Stimulated activated CD8-positive, alpha-beta memory T cell treated with anti-CD3 and anti-CD28 coated beads, Interleukin-4, amount 100 ng/mL, for 48 hours (primary cell): ENCODE measurements at places on chromosomes 5 and 9.
A peak's percentile ranks its signal among the peaks of the same experiment; 100 is the strongest.

DNA sequence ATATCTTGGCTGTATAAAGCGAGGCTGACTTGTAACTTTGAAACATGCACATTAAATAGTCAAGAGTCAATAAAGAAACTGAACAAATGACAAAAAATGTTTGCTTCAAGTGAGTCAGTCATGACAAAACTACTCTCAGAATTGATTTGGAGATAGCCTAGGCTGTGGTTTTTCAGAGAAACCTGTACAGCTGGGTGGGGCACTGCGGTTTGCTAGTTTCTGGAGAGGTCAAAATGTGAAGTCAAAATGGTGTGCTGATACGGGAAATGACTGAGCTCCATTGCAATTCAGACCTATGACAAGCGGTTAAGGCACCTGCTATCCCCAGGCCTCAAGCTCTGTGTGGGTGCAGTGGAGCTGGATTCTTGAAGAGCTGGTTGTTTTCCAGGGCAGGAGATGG, 10.3 kb upstream of the CD180 start:
- DNase-seq, result peak; percentile 88

- peak; percentile 60 for DNase-seq
These were observed 880.1 kb upstream of the SEMA6A start for GRCh38 chr5:117454716-117455212.

DNA sequence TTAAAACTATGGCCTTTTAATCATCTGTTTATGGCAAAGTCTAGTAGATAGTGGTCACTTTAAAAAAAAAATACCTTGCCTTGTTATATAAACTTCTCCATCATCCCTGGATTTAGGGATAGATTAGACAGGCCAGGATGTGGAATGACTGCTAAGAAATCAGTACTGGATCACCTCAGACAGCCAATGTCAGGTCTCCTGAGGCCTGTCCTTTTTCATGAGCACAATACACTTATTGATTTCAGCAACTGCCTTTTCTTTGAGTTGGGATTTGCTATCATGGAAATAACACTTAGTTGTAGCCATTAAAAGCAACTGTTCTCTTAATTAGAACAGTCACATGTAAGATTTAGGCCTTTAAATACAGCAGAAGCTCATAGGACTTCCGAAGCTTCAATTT, 77.9 kb downstream of the NLN start:
- DNase-seq, result no peak

GRCh38 chr5:95081500-95081960, 203.4 kb downstream of the MCTP1 start:
- DNase-seq, result no peak

GRCh38 chr9:99385814-99386279, 163.8 kb downstream of the SEC61B start:
- no peak for DNase-seq

DNA sequence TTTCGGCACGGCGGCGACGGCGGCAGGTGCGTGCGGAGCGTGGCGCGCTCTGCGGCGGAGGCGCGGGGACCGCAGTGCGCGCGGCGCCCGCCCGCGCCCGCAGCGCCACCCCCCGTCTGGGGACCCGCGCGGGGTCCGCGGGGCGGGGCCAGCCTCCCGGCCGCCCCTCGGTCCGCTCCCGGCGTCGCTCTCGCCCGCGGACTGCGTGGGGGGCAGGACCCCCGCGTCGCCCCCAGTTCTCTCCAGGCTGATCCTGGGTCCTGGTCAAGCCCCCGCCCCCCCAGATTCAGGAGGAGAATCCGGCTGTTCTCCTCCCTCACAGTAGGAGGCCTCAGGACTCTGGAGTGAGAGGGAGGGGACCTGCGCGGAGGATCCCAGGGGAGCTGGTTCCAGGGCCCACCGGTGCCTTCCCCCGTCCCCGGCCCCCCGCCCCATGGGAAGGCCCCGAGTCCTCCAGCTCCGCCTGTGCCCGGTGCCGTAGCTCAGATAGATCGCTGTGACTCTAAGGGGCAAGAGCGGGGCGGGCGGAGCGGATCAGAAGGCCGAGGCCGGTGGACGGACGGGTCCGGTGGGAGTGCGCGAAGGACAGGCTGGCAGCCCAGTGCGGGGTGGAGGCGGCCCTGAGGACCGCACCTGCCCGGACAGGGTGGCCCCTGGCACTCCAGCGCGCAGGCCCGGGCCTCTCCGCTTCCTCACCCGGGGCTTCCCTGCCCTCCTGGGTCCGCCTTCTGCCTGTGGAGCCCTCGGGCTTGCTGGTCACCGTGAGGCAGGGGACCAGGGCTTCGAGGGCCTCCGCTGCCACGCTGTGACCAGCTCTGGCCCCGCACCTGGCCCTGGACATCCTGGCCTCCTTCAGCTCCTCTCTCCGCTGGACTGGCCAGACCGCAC, at the start of gene RNF208:
Gene RNF208, minus strand, starts transcription at position 51 of the 888 bp plus-strand sequence. CDS start 1,028 bp downstream, outside the sequence.
- no peak for DNase-seq

- DNase-seq, result no peak
These were observed 775.4 kb downstream of the MTRR start for GRCh38 chr5:8644377-8644776.

- DNase-seq, result no peak
These were observed 428.8 kb downstream of the ARHGEF28 start for GRCh38 chr5:74054641-74055421.

- DNase-seq, result peak; percentile 38
These were observed 962 bp upstream of the TXN start for GRCh38 chr9:110257097-110257841.

- no peak for DNase-seq
These were observed 182.2 kb downstream of the SREK1 start for GRCh38 chr5:66326276-66326675.

GRCh38 chr5:10329446-10329819, 21.7 kb upstream of the CMBL start:
- DNase-seq, result no peak

DNA sequence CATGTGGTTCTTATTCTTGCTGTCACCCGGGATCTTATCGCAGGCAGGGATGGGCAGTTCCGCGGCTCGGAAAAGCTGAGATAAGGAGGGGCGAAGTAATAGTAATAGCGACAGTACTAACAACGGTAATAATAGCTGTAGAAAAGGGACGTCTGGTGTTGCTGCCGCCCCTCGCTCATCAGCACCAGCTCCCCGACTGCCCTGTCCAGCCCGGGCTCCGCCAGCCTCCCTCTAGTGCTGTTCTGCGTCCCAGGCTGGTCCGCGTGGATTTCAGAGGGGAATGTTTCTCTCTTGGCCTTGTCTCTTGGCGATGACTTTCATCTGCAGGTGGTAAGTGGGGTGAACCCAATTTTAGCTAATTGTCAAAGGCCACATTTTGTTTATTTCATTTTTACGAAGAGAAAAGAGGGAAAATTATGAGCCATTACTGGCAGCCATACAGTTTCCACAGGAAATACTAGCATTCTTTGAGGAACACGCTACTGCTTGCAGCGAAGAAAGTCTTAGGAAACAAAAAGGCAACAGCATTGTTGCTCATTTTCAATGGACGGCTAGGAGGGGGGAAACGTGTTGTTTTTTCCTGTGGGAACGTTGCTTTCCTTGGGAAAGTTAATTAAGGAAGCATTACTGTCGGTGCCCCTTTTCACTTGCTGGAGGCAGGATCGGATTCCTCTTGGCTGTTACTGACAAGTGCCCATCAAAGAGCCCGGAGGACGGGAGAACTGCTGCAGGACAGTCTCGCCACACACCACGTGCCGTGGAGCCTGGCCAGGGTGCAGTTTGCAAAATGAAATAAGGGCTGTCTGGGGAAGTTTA, 762 bp downstream of the SNCAIP start:
- no peak for DNase-seq

DNA sequence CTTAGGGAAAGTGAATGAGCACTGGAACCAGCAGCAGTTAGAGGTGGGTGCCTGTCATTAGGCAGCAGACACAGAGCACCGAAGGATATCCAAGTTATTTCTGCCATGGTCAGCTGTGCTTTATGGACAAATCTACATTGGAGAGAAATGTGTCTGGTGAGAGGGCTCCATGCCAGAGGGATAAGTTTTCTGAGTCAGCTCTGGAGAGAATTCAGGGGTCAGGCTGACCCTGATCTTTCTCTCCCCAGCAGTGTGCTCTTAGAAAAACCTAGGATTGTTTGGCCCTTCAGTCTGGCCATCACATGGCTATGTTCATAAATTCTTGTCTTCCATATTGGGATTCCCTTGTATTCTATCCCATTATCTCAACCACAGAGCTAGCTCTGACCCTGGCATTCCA, 8.9 kb upstream of the IL17B start:
- DNase-seq, result no peak

DNA sequence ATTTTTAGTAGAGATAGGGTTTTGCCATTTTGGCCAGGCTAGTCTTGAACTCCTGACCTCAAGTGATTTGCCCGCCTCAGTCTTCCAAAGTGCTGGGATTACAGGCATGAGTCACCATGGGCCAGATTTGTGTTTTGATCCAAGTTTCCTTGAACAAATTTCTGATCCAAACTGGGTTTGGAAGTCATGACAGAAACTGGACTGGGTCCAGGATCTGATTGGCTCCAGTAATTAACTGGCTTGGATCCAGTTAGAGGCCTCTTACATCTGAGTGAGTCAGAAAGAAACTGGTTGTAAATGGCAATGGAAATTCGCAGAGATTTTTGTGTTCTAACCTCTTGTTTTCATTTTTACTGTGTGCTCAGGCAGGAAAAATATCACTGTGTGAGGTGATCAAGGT, 141.6 kb downstream of the SLC25A46 start:
- no peak for DNase-seq

DNA sequence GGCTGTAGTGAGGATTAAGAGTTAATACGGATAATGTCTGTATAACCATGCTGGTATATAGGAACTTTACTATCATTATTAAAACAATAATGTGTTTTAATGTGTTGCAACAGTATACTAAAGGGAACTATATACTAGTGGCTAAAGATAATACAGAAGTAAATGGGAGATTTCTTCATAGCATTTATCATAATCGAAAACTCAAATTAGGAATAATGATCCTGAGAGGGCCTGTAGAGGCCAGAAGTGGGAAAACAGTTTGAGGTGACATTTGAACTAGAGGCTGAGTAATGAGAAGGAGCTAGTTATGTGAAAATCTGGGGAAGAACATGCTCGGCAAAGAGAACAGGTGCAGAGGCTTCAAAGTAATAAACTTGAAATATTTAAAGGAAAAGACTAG, 2.9 kb downstream of the TCERG1 start:
- no peak for DNase-seq

GRCh38 chr5:45035991-45036390, 227.2 kb downstream of the MRPS30 start:
- no peak for DNase-seq

DNA sequence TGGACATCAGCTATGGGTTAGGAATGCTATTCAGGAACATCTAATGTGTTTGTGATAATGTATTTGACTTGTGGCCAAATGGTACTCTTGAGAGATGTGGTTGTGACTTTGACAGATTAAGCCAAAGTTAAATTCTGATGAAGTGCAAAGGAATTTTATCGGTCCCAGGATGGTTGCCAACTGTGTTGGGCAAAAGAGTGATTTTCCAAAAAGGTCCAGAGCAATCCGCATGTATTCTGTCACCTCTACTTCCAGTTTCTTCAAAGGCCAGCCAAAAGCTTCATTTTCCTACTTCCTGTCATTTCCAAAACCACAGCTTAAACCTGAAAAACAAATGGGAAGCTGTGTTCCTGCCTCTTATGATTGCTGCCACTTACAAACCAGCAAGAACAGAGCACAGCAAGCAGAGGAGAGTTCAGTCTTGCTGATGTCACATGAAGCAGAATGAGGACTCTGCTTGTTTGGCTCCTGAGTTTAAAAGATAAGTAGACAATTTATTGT, 59.8 kb downstream of the MARCHF3 start:
- no peak for DNase-seq

- DNase-seq, result no peak
These were observed 25.3 kb downstream of the UBAP1 start for GRCh38 chr9:34203992-34204635.

- no peak for DNase-seq
These were observed 13.9 kb upstream of the CTNNAL1 start for GRCh38 chr9:109027176-109027575.

GRCh38 chr5:66850354-66851075, 254.3 kb downstream of the MAST4 start:
- DNase-seq, result no peak

DNA sequence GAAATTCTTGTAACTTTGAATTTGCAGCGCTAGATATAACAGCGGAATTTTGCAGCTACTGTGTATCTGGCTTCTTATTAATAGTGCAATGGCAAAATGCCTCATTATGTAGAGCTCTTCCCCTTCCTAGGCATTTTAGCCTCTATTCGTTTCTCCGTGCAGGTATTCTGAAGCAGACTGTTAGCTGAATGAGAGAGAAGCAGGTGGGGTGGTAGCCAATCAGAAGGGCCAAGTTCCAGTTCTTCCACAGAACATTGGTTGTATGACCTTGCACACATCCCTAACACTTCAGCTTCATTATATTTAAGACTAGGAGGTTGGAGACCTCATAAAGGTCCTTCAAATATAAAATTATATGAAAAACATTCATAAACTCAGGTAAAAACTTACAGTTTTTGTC, 1.2 kb upstream of the VPS13A start:
- no peak for DNase-seq

GRCh38 chr9:116141864-116142561, 11.6 kb upstream of the PAPPA start:
- no peak for DNase-seq
